ENCODE measurements at places on chromosomes 6 and 20.

DNA sequence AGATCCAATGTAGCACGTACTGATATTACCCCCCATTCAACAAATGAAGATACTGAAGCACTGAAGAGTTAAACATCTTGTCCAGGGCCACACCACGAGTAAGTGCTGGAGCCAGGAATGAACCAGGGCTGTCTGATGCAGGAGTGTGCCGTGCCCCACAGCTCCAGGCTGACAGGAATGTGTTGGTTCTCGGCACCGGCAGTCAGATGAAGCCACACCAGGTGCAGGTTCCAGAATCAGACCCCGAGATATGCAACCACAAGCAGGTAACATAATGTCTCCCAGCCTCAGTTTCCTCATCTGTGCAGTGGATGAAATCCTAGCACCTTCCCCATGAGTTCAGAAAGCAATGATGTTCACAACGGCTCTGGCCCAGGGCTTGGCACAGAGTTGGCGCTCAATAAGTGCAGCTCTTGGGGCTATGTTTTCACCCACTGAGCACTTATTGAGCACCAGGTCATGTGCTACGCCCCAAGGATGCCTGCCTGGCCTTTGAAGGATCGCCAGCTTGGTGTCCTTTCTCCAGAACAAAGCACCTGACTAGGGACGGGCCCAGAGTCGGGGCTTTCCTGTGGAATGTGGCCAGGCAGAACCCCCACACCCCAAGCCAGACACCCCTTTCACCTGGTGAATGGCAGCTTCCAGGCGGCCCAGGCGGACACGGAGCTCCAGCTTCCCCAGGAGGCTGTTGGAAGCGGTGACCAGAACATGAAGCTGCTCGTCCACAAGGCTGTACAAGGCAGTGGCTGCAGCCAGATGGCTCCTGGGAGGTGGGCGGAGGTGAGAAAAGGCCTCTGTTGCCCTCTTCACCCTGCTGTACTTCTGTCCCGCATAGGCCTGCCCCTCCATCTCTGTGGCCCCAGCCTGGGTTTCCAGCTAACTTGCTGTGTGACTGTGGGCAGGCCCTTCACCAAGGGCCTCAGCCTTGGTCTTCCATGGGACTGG, 41.3 kb downstream of the KIAA1755 start:
- no peak for DNase-seq

DNA sequence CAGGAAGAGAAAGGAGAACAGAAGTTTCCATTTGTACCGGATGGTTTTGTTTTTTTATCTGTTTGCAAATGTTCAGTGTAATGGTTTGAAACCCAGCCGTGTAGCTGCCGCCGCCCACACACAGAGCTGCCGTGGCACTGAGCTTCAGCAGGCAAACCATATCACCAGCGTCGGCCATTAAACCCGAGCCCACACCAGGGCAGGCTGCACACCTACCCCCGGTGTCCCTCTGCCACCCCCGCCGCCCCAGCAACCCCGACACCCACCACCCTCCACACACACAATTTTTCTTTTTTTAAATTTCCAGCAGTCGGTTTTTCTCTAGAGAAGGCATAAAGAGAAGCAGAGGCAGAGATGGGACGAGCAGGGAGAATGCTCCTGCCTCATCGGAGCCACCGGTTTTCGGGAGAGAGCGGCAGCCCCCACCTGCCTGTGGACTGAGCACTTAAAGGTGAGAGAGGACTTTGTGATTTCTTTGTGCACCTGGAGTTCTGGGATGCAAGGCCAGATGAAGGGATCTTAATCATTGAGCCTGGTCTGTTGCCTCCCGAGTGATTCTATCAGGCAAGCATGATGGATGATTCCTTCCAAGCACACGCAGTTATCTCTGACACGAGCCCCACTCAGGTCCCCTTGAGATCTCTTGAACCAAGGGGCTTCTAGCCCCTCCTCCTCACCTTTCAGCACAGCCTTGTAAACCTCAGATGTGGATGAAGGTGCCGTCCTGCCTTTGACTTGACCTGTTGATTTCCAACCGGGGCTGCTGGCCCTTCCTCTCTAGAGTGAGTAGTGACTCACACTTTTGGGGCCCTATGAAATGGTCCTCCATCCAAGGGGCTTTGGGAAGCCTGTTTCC, 17.5 kb upstream of the ZNF831 start:
- DNase-seq = no peak

DNA sequence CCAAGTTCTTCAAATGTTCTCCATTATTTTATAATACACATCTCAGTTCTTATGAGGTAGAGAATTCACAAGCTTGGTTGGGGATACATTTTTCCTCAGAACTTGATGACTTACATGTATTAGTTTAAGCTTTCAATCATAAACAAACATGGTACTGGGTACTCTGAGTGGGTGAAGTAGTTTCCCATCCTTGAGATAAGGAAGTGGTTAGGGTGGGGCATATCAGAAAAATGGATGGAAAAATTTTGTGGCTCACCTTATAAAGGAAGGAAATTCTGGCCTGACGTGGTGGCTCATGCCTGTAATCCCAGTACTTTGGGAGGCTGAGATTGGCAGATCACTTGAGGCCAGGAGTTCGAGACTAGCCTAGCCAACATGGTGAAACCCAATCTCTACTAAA, 52.0 kb downstream of the CD164 start:
- DNase-seq = no peak

DNA sequence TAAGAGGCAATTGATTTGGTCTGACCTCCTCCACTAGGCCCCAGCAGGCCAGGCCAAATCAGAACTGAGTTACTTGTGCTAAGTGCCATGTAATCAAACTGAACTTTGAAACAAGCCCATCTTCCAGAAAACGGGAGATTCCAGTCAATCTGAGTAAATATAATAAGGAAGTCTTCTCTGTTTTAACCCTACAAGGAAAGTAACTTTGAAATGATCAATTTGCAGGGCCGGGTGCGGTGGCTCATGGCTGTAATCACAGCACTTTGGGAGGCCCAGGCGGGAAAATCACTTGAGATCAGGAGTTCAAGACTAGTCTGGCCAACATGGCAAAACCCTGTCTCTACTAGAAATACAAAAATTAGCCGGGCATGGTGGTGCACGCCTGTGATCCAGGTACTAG, 2.0 kb upstream of the SHLD1 start:
- no peak for DNase-seq

- DNase-seq = no peak
Observed at GRCh38 chr6:125656287-125656870, 93.1 kb upstream of the HEY2 start.

DNA sequence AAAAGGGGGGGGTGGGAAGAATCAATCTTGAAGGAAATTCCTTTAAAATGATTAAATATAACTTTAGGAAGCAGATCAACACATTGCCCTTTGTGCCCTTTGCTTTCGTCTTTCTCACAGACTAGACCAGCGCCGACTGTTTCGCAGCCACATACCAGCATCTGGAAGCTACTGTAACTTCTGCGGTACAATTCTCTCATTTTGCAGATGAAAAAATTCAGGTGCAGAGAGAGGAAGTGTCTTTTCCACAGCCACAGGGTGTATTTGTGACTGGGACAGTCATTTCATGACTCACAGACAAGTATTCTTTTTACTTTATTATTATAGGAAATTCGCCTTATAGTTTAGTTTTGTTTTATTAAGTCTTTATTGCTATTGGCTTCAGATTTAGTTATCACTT, 84.2 kb downstream of the UST start:
- no peak for DNase-seq

- peak; percentile 13 for DNase-seq
Observed at GRCh38 chr6:11298651-11299420, 66.4 kb upstream of the NEDD9 start.

DNA sequence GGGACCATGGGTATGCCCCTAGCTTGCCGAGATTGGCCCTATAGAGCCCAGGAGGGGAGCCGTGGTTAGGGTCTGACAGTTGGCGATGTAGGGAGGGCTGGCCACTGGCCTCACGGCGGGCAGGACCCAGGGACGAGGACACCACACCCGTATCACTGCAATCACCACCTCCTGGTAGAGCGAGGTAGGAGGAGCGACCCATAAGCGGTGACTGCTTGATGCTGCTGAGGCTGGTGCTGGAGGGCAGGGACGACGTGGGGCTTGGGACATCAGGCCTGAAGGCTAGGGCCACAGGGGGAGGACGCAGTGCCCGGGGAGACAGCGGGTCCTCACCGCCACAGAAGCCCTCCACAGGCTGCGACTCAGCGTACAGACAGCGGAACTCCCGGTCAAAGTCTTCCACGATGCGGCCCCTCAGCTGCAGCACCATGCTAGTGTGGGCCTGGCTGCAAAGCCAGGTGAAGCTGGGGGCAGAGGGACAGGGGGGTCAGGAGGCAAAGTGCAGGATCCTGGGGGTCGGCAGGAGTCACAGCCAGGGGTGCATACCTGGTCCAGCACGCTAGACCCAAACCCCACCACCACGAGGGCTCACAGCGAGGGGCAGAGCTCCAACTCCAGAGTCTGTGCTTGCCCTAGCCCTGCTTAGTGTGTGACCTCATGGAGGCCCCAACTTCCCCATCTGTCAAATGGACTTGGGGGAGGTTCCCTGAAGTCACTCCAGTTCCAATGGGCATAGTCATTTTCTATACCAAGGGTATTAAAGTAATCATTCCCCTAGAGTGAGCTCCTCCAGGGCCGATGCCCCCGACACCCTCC, 3.1 kb upstream of the EIF6 start:
- no peak for DNase-seq

GRCh38 chr6:4543596-4543995, 232.6 kb upstream of the CDYL start:
- peak; percentile 41 for DNase-seq

DNA sequence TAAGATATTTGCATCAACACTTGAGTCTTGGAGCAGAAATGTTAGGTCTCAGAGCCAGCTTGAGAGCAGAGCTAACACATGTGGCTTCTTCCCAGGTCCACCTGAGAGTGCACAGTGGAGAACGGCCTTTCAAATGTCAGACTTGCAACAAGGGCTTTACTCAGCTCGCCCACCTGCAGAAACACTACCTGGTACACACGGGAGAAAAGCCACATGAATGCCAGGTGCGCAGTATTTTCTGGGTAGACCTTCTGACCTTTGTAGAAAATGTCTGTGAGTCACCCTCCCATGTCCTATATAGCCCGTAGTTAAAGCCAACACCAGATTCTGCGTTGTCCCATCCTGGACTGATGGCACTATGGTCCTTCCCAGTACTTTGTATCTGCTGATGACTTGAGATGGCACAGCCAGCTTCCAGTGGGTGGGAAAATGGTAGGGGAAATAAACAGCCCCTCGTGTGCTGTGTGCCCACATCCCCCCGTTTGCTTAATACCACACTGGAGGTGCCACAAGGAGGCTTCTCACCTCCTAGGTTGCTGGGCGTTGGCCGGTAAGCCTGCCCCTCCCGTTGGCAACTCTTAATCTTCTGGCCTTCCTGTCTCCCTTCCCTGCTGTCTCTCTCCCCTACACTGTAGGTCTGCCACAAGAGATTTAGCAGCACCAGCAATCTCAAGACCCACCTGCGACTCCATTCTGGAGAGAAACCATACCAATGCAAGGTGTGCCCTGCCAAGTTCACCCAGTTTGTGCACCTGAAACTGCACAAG, 20.3 kb downstream of the PRDM1 start:
- DNase-seq = no peak

DNA sequence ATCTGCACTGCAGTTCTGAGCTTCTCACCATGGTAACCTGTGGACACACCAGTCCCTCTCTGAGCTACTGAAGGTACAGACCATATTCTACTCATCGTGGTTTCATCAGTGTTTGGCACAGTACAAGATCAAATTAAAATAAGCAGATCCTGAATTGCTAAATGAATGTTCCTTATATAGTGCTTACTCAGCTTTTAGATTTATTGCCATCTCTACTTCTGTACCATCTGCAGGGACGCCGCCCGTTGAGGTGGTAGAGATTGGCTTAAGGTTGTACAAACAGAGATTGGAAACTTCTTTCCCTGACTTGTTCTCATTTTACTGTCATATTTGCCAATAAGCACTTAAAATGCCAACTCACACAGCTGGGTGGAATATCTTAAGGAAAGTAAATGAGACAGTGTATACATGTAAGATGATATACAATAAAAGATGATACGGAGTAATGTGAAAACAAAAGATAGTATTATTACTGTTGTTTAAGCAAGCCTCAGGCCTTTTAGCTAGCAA, 223.4 kb upstream of the FOXQ1 start:
- DNase-seq = peak; percentile 36

- peak; percentile 56 for DNase-seq
Observed at GRCh38 chr6:36120979-36121786, 9.1 kb upstream of the MAPK13 start.

GRCh38 chr20:58604128-58604881, 46.8 kb upstream of the STX16 start:
- DNase-seq = no peak

- no peak for DNase-seq
Observed at GRCh38 chr6:140620496-140620895, 1246.0 kb upstream of the CITED2 start.

DNA sequence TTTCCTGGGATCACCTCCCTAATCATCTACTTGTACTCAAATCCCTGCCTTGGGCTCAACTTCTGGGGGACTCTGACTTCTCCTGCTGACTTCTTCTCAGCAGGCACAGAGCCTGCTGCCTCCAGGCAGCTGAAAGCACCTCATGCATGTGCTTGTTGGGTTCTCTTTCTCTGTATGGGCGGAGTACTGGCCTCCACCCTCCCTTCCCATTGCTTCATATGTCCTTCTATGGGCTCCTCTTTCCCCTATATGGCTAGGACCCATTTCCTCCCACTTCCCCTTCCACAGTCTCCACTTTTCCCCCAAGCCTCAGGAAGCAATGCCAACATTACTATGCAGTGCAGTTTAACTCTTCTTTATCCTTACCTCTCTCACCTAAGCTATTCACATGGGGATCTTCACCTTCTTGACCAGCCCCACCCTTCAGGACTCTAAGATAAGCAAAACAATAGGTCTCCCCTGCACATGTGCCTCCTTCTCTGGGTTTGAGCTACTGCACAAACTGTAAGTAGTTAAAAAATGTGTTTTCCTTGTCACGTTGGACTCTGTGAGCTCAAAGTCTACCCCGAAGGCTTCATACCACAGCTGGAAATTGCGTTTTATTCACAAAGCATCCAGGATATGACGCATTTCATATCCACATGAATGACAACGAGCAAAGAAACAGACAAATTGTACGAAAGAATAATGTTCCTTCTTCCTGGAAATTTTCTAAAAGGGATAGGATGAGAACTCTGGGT, 93.7 kb downstream of the CDS2 start:
- no peak for DNase-seq
